ENCODE measurements at places on chromosomes 3 and 15. TPM values are rescaled to one million over a fixed set of nuclear protein-coding genes. Genes with fewer than 3 reads are reported as not detected.
A peak's percentile ranks its signal among the peaks of the same experiment; 100 is the strongest.

- DNase-seq = no peak
Observed at GRCh38 chr3:36446276-36446675, 66.0 kb downstream of the STAC start.

DNA sequence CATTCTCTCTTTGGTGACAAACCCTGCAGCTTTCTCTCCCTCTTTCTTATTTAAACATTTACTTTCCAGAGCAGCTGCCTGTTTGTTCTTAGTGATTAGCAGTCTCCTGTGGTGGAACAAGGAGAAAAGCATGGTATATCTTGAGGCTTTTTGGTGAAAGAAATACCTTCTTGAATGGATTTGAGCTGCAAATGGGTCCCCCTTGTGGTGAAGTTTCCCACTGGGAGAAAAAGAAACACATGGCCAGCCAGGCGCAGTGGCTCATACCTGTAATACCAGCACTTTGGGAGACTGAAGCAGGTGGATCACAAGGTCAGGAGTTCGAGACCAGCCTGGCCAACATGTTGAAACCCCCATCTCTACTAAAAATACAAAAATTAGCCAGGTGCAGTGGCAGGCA is 48.3 kb upstream of the ACP3 start:
- peak; percentile 48 for DNase-seq

DNA sequence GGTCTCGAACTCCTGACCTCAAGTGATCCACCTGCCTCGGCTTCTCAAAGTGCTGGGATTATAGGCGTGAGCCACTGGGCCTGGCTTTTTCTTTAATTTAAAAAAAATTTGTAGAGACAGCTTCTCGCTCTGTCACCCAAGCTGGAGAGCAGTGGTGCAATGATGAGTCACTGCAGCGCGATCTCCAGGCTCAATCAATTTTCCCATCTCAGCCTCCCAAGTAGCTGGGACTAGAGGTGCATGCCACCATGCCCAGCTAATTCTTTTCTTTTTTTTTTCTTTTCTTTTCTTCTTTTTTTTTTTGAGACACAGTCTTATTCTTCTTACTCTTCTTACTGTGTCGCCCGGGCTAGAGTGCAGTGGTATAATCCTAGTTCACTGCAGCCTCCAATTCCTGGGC is 19.8 kb downstream of the TUBGCP4 start:
- peak; percentile 36 for DNase-seq

DNA sequence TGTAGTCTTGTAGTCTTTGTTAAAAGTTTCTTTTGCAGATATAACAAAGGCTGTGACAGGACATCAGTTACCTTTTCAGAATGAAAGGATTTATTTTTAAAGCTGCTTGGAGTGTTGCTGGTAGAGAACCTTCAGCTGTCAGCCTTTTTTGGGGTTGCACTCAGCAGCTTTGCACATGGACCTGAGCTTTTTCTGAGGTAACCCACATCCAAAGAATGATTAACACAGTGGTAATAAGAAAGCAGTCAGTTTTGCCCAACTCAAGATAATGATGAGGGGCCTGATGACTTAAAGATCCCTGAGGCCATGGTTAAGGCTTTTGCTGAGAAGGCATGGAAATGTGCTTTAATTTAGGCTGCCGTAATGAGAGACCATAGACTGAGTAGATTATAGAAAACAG is 1042.7 kb downstream of the PLOD2 start:
- DNase-seq = no peak

DNA sequence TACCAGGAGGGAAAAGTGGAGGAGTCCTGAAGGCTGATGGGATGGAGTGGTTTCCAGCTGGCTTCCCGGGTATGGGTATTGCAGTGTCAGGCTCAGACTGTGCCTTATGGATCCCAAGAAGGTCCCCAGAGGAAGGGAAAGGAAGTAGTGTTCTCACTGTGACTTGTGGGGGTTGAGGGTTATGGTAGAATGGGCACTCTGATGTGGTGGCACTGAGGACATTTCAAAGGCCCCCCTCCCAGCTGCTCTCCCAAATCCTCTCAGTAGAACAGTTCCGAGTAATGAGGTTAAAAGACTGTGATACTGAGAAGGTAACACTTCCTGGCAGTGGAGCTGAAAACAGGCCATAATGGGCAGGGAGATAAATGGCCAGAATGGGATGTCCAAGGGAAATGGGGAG is 23.1 kb upstream of the TIMP4 start:
- DNase-seq = no peak

Gene SLC38A3
- total RNA-seq = not detected

Gene OIP5
- total RNA-seq = 8.6 TPM

Gene GOLGA6A
- total RNA-seq = not detected

DNA sequence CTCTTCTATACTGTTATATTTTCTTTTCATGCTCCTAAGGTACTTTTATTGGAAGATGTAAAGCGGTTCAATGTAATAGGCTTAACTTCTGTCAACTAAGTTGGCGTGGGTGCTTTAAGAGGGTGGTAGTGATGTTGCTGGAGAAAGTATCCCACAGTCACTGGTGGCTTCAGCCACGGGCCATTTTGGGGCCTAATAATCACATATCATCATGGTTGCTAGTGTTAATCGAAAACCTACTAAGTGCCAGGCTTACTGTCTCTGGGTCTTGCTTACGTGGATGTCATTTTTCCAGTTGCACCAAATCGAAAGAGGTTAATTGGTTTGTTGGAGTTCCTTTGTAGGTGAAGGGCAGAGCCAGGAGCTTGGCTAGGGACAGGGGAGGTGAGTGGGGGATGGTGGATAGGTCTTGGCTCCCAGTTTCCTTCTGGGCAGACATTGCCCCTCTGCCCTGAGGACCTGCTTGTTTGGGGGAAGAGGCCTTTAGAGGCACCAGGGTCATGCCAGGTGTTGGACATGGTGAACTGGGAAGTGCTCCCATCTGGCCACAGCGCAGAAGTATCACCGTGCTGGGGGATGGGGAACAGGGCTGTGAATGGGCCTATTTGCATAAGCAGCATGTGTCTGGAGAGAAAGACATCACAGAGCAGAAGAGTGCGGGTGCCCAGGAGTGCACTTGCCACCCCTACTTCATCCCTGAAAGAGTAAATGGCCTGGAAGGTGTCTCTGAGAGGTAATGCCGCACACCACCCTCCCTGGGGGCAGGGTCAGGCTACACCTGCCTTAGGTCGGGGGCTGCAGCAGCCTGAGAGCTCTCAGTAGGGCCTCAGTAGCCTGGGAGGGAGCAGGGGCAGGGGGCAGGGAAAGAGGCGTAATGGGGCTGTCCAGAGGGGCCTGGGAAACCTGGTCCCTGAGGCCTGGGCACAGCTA is 62.4 kb upstream of the POLG start:
- DNase-seq = no peak

Gene DZIP1L
- total RNA-seq = 51.5 TPM

Gene LTK
- 1.6 TPM for total RNA-seq

DNA sequence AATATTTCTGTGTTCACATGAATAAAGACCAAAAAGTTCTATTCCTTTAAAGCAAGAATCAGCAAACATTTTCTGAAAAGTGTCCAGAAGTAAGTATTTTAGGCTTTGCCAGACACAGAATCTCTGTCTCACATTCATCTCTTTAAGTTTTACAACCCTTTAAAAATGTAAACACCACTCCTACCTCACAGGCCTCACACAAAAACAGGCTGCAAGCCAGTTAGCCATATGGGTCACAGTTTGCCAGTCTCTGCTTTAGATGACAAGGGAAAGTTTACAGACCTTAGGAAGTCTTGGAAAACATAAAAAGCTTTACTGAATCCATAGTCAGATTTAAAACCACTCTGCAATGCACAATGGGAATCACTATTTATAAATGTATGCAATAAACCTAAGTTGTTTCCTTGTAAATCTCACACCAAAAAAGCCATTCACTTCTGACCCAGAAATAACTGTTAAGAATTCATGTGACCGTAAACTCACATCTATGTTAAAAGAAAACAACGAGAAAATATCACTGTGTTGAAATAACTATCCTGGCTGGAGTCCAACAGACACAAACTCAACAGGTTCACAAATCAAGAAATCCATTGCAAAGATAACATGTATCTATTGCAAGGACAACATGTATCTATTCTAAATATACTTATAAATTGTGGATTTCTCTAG is 308.2 kb downstream of the ULK4 start:
- DNase-seq = peak; percentile 80

Gene KBTBD13
- not detected for total RNA-seq

Gene CLDN18
- total RNA-seq = not detected

DNA sequence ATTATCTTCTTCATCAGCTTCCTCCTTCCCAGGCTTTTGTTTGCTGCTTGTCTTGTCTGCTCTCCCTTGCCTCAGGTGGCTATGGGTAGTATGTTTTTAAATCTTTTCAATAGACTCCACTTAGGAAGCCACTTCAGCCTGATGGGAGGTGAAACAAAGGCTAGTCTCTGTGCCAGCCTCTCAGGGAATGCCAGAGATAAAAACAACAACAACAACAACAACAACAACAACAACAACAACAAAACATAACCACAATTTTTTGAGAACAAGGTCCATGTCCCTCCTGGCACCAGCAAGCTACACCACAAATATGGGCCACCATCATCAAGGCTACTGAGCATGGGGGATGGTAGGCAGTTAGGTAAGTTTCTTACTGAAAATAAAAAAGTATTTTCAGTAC is 64.8 kb upstream of the UBP1 start:
- DNase-seq = no peak

Gene FOXB1
- not detected for total RNA-seq

Gene IQCF2
- not detected for total RNA-seq

DNA sequence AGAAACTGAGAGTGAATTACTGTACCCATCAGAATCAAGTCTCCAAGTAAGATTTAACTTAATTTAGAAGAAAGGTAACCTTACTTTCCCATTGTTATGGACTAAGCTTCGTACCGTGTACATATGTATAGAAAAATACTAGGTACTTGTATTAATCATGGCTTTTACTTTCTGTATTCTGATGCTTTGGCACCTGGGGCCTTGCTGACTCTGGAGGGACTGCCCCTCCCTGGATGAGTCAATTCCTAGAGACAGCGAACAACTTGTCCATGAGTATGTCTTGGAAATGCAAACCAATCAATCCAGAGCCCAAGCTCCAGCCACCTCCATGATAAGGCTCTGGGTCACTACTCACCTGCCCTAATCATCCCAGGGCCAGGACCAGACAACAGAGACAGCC is 50.0 kb upstream of the DGKG start:
- no peak for DNase-seq

DNA sequence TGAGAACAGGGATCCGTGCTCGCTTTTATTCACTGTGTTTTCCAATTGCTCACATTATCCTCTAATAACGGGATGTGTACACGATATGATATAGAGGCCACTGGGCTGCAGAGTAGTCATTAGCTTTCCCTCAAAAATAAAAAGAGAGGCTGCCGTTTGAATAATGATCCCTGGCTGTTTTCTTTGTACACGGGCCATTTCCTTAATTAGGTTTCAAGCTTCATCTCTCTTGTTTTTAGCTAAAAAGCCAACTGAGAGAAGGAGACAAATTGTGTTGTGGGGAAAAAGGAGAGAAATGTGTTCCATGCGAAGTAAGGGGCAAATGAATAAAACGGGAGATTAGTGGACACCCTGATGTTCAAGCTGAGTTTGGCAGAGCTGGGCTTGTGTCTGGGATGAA is 174.2 kb downstream of the CACNA2D3 start:
- DNase-seq = no peak

DNA sequence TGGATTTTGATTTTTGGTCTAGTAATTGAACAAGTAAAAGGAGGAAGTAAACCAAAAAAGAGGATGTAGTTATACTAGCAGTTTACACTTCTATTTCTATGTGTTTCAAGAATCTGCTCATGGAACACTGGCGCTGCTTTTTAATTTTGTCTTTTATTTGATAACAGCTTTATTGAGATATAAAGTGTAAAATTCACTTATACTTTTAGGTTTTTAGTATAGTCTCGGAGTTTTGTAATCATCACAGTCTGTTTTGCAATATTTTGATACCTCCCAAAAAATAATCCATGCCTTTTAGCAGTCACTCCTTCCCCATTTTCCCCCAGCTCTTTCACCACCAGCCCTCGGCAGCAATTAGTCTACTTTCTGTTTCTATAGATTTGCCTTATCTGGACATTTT is 18.0 kb downstream of the UBE2E2 start:
- no peak for DNase-seq

Gene PRICKLE2
- 36.3 TPM for total RNA-seq

DNA sequence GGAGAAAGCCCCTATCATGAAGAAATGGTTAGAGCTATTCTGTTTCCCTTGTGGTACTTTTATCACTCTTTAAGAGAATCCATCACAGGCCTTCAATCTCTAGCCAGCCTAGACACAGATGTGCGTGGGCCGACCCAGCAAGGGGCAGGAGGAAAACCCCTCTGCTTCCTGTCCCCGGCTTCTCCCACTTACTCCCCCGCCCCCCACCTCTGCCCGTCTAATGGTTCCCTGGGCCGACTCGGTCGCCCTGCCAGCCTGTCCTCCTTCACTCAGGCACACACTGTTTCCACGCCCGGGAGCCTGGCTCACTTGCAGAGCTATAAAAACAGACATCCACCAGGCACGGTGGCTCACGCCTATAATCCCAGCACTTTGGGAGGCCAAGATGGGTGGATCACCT is 58.3 kb upstream of the TFRC start:
- DNase-seq = no peak

DNA sequence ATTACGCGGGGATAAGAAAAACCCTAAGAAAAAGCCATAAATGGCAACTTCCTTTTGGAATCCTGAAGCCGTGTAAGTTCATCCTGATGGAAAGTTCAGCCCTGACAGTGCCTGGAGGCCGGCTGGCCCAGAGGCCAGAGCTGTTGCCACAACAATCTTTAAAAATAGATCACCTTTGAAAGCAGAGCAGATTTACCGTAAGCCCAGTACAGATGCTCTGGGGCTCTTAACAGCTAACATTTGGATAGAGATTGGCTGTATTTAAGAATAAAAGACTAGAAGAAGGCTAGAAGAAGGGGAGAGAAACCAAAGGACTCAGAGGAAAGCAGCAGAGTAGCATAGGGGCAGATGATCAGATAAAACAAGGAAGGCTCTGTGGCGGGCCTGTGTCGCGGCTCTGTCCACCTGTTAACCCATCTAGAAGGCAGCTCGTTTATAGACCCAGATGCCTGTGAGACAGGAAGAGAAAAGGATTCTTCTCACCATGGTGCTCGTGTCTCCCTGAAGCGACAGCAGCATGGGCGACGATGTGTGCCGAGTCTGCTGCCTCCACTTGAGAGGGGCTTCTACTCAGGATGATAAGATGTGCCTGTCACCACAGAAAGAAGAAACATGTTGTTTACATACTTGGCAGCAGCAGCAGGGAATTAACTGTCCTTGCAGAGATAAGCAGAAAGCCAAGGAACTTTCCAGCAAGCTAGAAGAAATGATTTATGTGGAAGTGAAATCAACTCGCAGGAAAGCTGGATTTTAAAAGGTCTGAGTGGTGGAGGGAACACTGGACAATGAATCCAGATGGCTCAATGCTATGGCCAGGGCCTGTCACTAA is 69.9 kb downstream of the SYNM start:
- DNase-seq = peak; percentile 87
